ENCODE measurements at places on chromosomes 4 and X.
A peak's percentile ranks its signal among the peaks of the same experiment; 100 is the strongest.

- DNase-seq: peak; percentile 77
Measured at GRCh38 chrX:45758319-45758718, 557.6 kb upstream of the DIPK2B start.

DNA sequence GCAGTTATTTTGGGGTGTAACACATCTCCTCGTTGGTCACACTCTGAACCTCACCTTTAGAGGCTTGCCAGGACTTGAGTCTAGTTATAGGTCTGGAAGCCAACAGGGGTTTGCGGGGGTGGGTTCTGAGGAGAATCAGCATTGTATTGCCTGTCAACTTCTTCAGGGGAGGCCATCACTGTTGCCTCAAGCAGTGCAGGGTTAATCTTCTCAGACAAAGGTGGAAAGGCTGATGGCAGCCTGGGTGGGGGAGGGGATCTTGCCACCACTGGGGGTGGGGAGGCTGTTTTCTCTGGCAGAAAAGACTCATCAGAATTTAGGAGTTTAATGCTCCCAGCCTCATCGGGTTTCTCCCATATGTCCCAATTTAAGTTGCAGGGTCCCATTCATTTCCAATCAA is 387.8 kb downstream of the PRR32 start:
- no peak for DNase-seq

DNA sequence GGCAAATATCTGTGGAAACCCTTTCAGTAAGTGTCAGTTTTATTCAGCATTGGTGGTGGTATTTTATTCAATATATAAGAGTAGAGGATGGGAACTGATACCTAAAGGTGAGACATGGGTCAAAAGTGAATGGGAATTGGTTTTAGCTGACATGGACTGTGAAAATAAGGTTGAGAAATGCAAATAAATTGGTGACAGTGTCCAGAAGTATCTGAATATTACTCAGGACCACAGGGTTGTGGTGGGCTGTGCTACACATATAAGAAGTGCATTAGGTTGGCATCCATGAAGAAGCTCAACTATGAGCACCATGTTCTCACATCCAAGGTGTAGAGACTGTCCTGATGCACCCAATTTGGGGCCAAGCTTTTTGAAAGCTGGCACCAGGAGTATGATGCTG is 45.0 kb downstream of the ETDC start:
- no peak for DNase-seq

DNA sequence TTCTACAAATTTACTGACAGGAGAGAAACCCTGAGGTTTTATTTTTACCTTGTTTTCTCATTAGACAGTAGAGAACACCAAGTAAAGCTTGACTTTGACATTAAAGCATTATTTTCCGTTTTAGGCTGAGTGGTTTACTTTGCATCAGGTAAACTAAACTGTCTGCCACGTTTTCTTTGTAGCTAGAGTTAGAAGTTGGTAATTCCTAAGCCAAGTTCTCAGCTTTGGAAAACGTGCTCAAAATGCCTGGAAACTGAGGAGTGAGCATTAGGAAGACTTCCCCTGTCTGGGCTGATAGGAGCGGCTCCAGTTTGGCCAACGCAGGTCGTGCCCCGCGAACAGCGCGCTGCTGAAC is 819 bp downstream of the PDLIM3 start:
- DNase-seq: no peak
